Esophagus mucosa (tissue), 1 donor: ENCODE measurements at places on chromosomes 11 and 22.

- ATAC-seq = no peak
Measured at GRCh38 chr11:12930850-12931249, 78.3 kb upstream of the RASSF10 start.

DNA sequence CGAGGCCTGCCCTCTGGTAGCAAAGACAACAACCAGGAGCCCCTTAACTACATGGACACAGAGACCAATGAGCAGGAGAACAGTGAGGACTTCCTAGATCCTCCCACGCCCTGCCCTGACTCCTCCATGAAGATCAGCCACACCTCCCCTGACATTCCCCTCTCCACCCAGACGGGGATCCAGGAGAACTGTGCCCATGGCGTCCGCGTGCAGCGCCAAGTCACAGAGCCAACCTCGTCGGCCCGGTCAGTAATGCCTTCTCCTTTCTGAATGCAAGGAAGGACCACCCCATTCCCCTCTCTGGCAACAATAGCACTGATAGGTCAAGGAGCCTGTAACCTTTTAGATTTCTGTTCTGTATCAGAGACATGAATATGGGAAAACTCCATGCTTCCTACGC is 51.4 kb downstream of the SYT9 start:
- ATAC-seq = no peak

- no peak for ATAC-seq
Measured at GRCh38 chr11:4066910-4067309, 27.7 kb upstream of the RRM1 start.

GRCh38 chr11:6240781-6241180 is 1.9 kb downstream of the CNGA4 start:
- ATAC-seq = no peak

GRCh38 chr11:60872124-60872960 is 5.0 kb downstream of the ZP1 start:
- no peak for ATAC-seq

- ATAC-seq = no peak
Measured at GRCh38 chr11:75654314-75654713, 14.5 kb downstream of the MAP6 start.

GRCh38 chr11:63564056-63564774 is 1.0 kb upstream of the PLAAT2 start:
- no peak for ATAC-seq

GRCh38 chr11:128716661-128717210 is 22.9 kb downstream of the FLI1 start:
- peak; percentile 15 for ATAC-seq

GRCh38 chr11:40292721-40293508 is 1166.5 kb downstream of the LRRC4C start:
- ATAC-seq = no peak
